Epithelial cell of proximal tubule (primary cell): ENCODE measurements at places on chromosomes 2 and 18.
A peak's percentile ranks its signal among the peaks of the same experiment; 100 is the strongest.

DNA sequence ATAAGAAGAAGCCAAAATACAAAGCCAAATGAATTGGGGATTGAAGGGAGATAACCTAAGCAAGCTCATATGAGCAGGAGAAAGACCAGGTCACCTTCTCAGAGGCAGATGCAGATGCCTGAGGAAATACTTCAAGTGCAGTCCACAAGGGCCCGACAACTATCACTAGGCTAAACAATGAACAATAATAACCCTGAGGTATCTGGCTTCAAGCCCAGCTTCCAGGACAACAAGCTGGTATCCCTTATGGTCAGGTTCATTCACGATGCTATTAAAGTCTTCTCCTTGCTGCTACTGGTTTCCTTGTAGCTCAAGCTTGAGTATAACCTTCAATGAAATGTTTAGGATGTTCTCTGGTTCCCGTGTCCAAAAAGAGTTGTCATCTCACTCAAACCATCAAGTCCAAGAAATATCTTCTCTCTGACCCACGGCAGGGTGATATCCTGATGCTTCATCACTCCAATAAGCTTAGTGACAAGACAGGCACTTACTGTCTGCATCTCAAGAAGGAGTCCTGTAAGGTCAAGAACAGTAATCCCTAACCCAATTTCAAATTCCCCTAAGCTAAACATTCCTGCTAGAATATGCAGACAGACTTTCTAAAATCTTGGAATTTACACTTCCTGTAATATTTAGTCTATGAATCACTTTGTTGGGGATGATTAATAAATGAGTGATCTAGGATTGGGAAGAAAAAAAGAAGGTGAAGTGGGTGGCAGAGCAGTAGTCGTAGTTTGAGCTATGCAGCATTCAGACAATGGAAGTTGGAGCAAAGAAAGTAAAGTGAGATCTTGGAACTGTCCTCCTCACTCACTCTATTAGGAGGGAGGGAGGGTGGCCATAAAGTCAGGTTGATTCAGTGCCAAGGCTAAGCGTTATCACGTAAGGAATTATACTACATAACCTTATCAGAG, 33.1 kb downstream of the CHN1 start:
- DNase-seq = peak; percentile 63

DNA sequence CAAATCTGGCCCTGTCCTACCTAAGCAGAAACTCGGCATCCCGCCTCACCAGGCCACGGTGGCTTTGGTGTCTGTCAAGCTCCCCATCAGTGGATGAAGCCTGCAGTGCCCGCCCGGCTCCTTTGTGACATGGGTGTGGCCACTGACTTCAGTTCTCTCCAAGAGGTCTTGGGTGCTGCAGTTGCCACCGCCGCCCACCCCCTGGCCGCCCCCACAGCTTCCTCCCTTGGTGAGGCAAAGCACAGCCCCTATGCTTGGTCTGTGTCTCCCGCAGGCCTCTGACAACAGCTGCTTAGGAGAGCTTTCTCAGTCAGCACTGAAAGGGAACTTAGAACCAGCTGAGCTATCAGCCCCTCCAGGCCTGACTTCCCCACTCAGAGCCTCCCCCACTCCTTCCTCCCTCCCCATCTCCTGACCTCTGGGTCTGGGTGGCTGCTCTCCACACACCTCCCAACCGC, 22.9 kb upstream of the GPR55 start:
- no peak for DNase-seq

DNA sequence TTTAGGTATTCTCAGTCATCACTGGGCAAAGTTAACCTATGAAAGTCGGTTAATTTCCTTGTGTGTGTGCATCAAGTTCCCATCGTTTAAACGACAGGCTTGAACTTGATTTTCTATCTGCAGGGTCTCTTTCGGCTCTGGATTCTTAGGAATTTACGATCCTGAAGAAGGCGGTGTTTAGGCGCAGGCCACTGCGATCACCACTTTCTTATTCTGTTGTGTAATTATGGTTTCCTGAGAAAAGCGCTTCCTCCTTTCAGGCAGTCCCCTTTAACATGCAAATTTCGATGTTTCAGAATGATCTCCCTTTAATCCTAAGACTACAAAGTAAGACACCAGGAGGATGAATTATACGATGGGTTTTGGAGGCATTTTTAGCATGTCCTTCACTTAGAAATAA, 27.9 kb upstream of the MBP start:
- no peak for DNase-seq

GRCh38 chr2:226207671-226208070, 591.9 kb downstream of the IRS1 start:
- DNase-seq = no peak

DNA sequence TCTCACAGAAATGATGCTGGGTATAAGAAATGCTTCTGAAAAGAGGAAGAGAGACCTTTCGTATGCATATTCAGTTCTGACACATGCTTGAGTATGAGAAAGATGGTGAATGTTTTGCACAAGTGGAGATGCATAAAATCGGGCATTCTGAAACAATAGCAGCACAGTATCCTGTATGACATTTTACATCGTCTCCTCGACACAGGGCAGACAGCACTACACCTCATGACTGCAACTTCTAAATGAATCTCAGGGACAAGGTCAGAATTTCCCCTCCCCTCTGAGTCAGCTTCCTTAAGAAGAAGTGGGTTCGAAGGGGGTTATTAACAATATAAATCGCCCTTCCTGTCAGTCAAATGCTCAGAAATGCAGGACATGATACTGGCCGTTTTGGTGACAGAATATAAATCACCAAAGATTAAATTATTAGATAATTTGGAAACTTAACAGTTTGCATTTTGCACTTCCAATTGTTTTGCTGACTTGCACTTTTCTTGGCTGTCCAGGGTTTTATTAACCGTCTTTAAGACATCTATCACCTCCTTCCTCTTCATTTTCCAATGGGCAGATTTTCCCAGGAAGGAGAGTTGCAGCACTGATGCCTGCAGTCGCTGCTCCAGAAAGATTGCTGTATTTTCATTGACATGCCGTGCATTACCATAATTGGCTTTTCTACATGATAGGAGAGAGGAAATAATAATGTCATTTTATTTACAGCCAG, 57.2 kb downstream of the TSHZ1 start:
- DNase-seq = no peak

- no peak for DNase-seq
Measured at GRCh38 chr2:68157002-68157401, 686 bp upstream of the PNO1 start.

DNA sequence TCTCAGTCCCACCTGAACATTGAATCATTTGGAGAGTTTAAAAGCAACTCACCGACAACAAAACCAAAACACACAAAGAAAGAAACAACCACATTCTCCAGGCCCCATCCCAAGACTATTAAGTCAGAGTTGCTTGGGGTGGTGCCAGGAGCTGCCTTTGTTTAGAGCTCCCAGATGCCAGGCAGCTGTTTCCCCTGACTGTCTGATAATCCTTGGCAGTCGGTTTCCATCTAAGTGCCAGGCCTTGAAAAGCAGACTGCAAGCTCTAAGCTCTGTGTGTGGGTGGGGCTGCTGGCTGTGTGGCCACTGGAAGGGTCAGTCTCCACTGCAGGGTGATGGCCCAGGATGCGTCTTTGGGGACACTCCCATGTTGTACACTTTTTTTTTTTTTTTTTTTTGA, 255.3 kb upstream of the AGAP1 start:
- DNase-seq = no peak

DNA sequence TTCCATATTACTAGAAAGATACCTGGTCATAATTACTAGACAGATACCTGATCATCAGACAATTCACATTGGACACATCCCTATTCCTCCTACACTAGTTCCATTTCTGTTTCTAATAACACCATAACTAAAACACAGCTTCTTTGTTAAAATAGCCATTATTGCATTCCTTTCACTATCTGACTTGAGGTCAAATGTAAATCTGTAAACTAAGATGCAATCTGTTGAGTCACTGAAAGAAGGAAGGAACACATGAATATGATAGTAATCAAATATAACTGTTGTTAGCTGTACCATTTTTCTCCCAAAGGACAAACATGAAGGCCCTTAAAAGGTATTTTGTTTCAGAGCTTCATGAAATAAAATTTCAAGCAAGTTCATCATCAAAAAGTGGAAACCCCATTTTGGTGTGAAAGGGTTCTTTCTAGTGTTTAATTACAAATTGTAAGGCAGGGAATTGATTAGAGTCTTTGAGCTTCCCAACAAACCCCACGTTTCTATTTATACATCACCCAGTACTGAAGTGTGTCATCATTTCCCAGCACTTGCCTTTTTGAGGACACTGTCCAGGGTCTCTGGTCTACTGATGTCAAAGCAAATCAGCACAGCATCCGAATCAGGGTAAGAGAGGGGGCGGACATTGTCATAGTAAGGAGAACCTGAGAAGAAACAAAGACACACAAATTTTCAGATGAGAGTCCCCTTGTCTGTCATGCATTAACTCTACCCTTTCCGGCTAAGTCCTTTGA, 13.0 kb downstream of the RND3 start:
- DNase-seq = no peak
